ENCODE measurements at places on chromosomes 7 and 10.

DNA sequence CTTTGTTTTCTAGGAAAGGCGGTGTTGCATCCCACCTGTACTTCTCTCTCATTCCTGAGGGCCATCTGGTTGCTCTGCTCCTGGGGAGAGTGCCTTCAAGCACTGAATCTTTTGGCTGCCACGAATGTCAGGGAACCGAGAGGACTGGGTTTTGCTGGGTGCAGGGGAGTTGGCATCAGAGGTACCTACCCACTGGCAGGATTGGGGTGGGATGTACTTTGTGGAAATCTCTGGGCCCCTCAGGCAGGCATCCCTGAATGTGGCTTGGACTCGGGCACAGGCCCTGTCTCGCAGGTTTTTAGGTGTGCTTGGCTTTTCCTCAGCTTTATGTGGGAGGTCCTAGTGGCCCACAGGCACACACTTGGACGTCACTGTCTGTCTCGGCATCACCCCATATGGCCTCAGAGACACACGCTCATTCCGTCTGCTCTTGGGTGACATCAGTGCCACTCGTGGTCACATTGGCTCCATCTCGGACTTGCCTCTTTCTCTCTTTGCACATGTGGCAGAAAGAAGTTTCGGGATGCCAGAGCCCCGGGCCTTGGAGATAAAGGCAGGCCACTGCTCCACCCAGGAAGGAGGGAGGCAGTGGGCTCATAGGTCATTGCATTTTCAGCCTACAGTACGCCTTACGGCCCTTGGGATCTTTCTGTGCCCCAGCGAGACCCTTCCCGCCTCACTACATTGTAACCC lies 325.6 kb downstream of the ZNF716 start:
- no peak for DNase-seq

DNA sequence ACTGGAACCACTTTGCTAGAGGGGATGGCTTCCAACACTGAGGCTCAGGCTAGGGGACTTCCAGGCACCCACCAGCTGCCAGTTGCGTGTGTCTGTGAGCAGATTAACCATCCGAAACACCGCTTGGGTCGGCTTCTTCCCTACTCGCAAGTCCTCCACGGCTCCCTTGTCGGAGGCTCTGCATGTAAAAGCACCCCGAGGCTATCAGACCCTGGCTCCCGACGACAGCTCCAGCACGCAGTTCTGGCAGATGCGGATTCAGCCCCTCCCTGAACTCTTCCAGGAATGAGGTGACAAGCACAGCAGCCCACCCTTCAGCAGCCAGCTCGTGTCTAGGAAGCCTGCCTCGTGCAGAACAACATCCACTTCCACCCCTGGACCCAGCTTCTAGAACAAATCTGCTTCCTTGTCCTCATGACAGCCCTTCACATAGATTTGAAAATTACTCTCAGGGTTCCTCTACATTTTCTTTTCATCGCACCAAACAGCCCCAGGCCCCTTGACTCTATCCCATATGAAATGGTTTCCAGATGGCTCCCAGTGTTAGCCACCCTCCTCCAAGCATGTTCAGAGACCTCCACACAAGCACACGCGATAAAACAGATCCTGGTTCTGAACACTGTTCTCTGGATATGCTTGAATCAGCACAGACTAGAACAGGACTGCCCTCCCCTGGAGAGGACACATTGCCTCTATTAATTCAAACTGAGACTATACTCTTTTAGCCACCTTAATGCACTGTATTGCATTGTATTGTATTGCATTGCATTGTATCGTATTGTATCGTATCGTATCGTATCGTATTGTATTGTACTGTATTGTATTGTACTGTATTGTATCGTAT lies 44.6 kb downstream of the SLIT1 start:
- no peak for DNase-seq

GRCh38 chr7:19572566-19572965 lies 136.3 kb downstream of the POLR1F start:
- DNase-seq, result no peak

DNA sequence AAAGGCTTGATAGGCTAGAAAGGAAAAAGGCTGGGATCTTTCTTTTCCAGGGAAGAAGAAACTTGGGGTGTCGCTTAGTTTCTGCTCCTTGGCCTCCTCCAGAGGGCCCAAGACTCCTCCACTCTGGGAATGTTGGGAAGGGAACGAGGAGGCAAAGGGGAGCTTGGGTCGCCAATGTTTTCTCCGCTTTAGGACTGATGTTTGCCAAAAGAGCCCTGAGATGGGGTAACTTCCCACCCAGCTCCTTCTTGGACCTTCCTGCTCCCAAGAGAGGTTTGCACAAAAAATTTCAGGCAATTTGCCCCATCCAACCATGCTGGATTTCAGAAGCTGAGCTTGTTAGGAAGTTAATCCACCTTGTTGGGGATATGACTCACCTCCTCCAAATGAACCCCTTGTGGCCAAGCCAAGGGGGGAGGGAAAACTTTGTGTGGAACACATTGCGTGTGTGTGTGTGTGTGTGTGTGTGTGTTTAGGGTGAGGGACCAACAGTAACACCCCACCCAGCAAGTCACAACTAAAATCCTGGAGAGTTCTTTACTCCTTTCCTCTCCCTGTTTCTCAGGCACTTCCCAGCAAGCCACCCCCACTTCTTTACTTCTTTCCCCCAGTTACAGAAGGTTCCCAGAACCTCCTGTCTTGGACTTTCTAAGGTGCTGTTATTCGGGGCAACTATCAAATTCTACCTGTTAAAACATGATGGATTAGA lies 8.7 kb upstream of the HOXA2 start:
- no peak for DNase-seq

DNA sequence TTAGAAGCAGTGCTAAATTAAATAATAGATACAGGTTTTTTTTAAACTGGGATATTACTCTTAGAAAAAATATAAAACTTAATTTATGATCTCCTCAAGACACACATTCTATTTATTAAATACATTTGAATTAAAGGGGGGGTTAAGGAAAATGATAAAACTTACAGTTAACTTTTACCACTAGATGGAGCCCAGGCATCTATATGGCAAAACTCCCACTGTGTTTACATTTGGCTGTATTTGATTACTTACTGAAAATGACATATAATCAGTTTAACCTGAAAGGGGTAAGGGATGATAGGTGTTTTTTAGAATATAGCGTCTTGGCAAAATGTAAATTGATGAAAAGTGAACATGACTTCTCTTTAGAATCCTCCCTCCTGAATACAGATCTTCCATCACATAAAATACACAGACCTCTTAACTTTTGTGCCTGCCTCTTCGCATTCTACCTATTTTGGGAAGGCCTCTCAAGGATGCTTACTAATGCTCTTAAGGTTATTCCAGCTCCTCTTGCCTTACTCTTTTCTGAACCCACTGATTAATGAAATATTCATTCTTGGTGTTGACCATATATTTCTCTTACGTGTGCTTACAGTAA lies 235.7 kb downstream of the AGMO start:
- no peak for DNase-seq

GRCh38 chr7:44051611-44052220 lies 7.2 kb downstream of the DBNL start:
- DNase-seq, result no peak

DNA sequence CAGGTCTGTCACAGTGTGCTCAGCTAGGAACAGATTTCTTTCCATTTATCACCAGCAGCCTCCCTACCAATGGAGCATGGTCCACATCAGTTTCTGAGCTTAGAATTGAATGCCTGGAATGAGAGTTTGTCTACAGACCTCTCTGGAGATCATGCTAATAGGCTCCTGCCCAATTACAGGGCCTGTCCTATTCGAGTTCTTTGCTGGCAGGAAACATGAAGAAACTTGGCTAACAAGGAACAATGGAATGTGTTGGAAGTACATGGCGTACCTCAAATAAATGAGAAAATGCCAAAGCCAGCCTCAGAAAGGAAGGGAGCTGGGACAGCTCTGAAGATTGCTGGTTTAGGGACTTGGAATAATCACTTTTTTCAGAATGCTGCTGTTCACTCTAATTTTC lies 186.0 kb upstream of the AKR1E2 start:
- no peak for DNase-seq

DNA sequence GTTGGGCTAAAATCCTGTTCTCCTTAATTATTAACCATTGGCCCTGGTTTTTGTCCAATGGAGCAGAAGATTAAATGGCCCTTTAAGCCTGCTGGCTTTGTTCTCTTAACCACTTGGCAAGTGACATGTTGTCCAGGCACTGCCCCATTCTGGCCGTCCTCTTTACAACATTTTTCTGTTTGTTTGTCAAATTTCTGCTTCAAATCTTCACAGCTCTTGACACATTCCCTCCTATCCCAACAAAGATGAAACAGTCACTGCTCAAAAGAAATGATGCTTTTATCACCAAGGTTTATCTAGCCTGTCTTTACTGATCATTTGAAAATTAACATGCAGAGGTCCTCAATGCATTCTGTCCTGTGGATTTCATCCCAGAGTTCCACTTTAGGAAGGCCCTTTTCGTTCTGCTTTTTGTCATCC lies 700.4 kb downstream of the KCNMA1 start:
- no peak for DNase-seq

DNA sequence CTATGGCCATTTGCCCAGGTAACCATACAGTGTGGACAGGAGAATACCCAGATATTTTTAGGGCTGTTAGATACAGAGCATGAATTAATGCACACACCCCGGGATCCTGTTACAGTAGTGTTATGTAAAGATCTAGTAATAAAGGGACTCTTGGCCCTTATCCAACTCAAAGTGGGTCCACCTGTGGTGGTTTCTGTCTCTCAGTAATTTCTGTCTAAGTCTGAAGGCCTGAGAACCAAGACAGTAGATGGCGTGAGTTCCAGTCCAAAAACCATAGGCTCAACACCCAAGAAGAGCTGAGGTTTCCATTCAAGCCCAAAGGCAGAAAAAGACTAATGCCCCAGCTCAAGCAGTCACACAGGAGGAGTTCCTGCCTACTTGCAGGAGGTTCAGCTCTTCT lies 277.7 kb downstream of the ZEB1 start:
- no peak for DNase-seq

- no peak for DNase-seq
Observed at GRCh38 chr10:29553544-29554250, 81.1 kb downstream of the SVIL start.

GRCh38 chr7:12158334-12159060 lies 52.6 kb upstream of the TMEM106B start:
- no peak for DNase-seq

DNA sequence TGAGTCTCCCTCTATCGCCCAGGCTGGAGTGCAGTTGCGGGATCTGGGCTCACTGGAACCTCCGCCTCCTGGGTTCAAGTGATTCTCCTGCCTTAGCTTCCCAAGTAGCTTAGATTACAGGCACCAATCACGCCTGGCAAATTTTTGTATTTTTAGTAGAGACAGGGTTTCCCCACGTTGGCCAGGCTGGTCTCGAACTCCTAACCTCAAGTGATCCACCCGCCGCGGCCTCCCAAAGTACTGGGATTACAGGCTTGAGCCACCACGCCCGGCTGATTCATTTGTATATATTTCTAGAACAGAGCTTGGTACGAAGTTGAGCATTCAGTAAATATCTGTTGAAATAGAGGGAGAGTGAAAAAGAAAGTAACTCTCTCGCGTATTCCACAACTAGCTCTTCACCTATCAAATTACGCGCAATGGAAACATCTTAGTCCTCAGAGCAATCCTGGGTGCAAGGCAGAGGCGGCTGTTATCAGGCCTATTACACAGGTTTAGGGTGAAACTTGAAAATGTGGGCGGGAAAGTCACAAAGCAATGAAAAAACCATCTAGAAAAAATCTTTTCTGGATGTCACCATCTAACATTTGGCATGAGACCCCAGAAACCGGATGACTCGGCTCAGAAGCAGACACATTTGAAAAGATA lies 707 bp upstream of the GHITM start:
- DNase-seq, result no peak

DNA sequence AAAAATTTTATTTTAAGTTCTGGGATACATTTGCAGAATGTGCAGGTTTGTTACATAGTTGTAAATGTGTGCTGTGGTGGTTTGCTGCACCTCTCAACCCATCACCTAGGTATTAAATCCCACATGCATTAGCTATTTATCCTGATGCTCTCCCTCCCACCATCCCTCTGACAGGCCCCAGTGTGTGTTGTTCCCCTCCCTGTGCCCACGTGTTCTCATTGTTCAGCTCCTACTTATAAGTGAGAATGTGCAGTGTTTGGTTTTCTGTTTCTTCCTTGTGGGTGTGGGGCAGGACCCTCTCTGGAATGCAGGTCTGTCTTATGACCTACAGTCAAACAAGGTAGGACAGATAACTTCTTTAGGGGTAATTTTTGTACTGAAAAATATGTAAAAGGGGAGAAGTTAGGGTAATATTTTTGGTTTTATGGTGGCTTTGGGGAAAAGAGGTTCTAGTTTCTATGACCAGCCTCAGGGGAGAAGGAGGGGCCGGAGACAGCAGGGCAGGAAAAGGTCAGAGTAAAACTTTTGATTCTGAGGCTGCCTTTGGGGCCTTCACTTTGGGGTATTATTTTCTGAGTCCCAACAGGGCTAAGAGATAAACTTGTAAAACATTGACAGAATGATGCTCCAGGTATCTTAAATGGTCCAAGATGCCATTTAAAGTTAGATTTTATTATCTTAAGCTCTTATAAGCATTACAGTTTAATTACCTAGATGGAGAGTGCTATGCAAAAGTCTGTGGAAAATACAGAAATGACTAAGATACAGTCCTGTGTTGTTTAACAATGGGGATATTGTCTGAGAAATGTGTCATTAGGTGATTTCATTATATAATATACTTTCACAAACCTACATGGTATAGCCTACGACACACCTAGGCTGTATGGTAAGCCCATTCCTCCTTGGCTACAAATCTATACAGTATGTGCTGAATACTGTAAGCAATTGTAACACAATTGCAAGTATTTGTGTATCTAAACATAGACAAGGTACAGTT lies 354.8 kb downstream of the ABCA13 start:
- no peak for DNase-seq

DNA sequence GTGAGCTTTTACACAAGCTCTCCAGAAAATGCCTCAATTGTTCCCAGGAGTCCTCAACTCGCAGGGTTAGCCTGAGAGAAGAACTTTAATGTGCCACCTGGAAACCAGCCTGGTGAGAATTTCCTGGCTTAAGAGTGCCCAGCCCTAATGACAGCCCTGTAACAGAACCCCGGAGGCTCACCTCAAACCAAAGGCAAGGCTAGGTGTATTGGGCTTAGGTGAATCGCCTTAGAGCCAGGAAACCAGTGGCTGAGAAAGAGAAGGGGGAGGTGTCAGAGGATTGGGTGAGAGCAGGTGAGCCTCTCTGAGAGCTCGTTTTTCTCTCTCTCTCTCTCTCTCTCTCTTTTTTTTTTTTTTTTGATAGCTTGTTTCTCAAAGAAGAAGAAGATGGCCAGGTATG lies 7.3 kb downstream of the OCM2 start:
- DNase-seq, result no peak

DNA sequence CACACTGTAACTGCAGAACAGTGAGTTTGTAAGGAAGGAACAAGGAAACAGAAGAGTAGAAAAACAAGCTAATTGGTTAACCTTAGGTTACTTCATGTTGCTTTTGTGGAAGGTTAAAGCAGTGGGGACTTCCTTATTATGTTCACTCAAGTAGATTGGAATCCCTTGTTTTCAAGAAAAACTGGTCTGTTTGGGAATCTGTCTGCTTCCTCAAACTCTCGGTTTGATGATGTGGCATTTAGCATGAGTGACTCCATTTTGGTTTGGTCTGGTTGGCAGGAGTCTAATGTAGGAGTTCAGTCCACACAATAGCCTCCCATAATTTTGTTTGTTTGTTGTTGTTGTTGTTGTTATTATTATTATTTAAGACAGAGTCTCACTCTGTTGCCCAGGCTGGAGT lies 3.8 kb upstream of the TRIM56 start:
- no peak for DNase-seq
